NK-92 treated with Interleukin-12 subunit alpha and Interleukin-12 subunit beta, amount 100 ng/mL, for 24 hours (cell line): ENCODE measurements at places on chromosomes 2 and 18.

GRCh38 chr2:167946441-167946841 is 301.0 kb downstream of the STK39 start:
- no peak for DNase-seq

DNA sequence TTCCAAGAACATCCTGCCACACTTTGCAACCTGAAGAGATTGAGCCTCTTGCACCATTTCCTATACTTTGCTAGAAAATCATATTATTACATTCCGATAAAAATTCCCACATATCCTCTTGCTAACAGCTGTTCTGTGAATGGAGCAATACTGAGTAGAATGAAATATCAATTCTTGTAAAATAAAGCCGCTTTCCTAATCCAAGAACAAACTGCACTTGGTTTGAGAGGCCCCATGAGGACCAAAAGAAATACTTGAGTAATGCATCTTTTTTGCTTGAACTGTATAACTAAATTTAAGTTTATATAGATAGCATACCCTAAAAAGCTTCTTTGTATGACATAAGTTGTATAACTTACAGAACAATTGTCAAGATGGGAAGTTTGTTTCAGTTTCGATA is 632.4 kb upstream of the SLC8A1 start:
- no peak for DNase-seq

GRCh38 chr2:96509114-96509846 is 4.1 kb upstream of the NEURL3 start:
- peak; percentile 49 for DNase-seq

GRCh38 chr2:152097801-152098495 is 896 bp downstream of the CACNB4 start:
- no peak for DNase-seq

GRCh38 chr2:74502720-74503505 is 3.5 kb upstream of the LBX2 start:
- no peak for DNase-seq

- no peak for DNase-seq
These were observed 184.9 kb upstream of the MAP2 start for GRCh38 chr2:209238765-209239584.

GRCh38 chr2:118224895-118225311 is 136.6 kb downstream of the INSIG2 start:
- no peak for DNase-seq

DNA sequence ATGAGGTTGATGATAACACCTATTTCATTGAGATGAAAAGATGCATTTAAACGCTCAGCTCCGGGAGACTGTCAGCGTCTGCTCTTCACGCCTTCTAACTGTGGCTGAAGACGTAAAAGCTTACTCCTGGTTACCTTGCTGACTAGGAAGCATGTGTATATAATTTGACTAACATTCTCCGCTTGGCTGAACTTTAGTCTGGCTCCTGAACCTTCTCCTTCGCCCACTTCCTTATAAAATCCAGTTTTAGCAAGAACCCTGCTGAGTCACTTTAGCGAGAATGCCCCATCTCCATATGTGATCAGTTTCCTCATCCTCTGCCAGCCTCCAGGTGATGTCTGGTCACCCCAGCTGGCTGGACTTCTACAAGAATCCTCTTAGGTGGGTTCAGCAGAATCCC is 12.7 kb upstream of the CREG2 start:
- no peak for DNase-seq

DNA sequence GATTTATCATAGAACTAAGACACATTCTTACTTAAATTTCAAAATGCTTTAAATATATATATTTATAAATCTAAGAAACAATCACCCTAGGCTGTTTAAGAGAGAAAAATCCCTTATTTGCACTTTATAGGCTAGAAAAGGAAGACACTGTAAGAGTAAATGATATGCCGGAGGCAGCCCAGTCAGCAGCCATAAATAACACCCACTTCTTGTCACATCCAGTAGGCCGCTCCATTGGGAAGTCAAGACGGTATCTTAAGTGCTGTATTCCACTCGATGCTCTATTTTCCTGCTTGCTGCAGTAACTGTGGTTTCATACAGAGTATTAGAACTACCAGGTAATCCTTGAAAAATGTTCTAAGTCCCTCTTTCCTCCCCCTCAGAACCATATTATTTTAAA is 57.9 kb downstream of the ABCA12 start:
- DNase-seq: no peak

DNA sequence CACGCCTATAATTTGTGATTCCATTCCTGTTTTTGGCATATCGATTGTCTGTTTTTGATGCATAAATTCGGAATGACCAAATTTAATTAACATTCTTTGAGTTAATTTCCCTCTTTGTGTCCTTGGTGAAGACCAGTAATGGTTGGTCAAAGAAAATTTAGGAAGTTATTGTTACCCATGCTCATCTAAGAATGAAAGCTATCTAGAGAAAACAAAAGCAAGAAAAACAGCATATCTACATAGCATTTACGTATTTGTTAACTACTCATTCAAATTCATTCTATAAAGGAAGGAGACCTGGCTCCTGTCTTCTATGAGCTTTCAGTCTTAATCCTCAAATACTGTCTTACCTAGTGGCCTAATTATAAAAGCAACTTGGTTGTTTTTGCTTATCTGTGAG is 59.2 kb upstream of the CHST9 start:
- no peak for DNase-seq

GRCh38 chr2:86809481-86810121 is 18.9 kb upstream of the CD8A start:
- no peak for DNase-seq
